PC-9 (cell line): ENCODE measurements at places on chromosomes 2 and 18. TPM values are rescaled to one million over a fixed set of nuclear protein-coding genes. Genes with fewer than 3 reads are reported as not detected.
A peak's percentile ranks its signal among the peaks of the same experiment; 100 is the strongest.

EVA1A gene
- 10.8 and 18.2 TPM in 2 replicates for total RNA-seq

C2orf78 gene
- not detected in 2 replicates for total RNA-seq

RFTN2 gene
- total RNA-seq: not detected in 2 replicates

DNA sequence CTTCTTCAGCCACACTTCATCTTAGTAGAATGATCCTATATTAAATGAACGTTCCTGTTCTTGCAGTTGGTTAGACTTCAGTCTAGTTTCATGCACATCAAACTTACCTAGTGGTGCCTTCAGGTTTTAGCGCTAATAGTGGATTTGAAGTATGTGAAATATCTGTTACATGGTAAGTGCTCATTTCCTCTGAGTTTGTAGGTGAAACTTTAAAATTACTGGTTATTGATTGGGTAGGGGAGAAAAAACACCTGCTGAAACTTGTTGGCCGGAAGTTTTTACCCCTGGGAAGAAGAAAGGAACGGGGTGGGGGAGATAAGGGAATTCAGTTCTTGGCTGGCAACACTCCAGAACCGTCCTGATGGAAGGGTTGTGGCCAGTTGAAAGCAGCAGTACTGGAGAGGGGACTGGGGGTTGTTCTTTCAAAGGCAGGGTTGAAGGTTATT lies 112.8 kb downstream of the SPTBN1 start:
- no peak overlapping the region for H3K4me3 ChIP-seq
- peaks cover 8% of the 10 kb centered on the region for H3K36me3 ChIP-seq
- DNase-seq: no peak
- H3K27me3 ChIP-seq: no peaks in the 10 kb centered on the region
- peak overlapping the region; percentile 97 for H3K27ac ChIP-seq

DNA sequence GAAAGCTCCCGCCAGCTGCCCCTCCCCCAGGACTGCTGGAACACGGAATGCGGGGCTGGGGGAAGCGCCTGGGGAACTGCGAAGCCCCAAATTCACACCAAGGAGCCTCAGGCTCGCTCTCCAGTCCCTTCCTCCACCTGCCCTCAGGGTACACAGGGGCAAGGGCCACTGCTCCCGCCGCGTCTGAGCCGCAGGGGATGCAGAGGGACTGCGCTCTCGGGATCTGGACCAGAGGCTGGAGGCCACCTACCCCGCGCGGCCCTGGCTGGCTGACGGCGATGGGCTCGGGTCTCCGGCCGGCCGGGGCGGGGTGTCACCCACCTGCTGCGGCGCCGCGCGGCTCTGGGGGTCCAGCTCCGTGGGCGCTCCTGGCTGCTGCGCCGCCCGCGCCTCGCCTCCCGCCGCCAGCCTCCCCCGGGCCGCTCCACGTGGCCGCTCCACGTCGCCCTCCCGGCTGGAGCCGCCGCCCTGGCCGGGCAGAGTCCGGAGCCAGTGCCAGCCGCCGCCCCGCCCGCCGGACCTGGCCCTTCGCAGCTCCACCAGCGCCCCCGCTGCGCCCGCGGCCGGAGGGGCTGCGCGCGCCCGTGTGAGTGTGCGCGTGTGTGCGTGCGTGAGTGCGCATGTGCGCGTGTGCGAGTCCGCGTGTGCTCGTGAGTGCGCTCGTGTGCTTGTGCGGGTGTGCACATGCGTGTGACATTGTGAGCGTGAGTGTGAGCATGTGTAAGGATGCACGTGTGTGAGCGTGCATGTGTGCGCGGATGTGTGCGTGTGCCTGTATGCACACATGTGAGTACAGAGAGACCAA lies at the start of gene CGREF1:
CGREF1 (minus strand) TSS at position 604 of the 805 bp plus-strand sequence. CDS start 14,762 bp downstream, outside the sequence.
- H3K27me3 ChIP-seq: peaks cover 46% of the 10 kb centered on the region
- H3K4me3 ChIP-seq: no peak within 1 kb of the TSS
- H3K27ac ChIP-seq: no peak within 1 kb of the TSS
- H3K36me3 ChIP-seq: no peaks in the 10 kb centered on the region
- DNase-seq: no peak
